ENCODE measurements at places on chromosomes 6 and 20.

DNA sequence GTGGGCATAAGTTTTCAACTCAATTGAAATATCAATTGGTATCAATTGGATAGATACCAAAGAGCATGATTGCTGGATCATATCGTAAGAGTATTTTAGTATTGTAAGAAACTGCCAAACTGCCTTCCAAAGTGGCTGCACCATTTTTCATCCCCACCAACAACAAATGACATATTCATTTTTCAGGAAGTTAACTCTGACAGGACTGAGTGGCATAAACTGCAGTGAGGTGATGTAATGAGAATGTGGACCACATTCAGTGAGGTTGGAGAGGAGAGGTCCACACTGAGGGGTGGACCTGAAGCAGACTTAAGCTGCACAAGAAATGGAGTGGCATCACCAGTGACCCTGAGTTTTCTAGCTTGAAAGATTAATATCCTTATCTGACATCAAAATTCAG lies 11.6 kb upstream of the CALHM6 start:
- no peak for DNase-seq

GRCh38 chr20:50517817-50518154 lies 7.6 kb downstream of the PTPN1 start:
- no peak for DNase-seq

- no peak for DNase-seq
Measured at GRCh38 chr20:59027741-59028320, 4.3 kb downstream of the ATP5F1E start.

GRCh38 chr20:16025084-16025483 lies 548.2 kb downstream of the KIF16B start:
- no peak for DNase-seq

DNA sequence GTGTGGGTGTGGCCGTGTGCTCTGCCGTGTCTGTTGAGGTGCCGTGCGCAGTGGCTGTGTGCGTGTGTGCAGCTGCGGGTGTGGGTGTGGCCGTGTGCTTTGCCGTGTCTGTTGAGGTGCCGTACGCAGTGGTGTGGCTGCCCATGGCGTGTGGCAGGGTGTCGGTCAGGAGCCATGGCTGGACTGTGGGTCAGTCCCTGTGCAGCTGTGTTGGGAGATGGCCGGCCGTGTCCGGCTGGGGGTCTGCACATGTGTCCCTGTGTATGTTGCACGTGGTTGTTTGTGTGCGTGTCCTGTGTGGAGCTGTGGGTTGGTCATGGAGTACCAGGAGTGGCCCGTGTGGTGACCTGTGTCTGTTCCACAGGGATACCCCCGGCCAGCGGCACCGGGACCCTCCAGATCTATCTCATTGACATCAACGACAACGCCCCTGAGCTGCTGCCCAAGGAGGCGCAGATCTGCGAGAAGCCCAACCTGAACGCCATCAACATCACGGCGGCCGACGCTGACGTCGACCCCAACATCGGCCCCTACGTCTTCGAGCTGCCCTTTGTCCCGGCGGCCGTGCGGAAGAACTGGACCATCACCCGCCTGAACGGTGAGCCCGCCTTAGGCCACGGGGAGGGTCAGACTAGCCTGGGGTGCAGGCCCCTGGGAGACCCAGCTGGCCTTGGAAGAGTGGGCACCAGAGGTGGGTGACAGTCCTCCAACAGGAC lies 137.7 kb downstream of the TAF4 start:
- DNase-seq = no peak

DNA sequence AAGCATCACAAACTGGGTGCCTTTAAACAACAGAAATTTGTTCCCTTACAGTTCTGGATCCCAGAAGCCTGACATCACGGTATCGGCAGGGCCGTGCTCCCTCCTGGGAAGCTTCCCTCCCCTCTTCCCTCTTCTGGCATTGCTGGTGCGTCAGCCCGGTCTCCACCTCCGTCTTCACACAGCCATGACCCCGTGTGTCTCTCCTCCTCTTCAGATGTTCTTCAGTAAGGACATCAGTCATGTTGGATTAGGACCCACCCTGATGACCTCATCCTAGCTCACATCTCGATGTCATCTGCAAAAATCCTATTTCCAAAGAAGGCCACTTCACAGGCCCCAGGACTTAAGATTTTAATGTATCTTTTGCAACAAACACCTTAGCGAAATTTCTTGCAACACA lies 38.4 kb upstream of the TBXT start:
- no peak for DNase-seq

DNA sequence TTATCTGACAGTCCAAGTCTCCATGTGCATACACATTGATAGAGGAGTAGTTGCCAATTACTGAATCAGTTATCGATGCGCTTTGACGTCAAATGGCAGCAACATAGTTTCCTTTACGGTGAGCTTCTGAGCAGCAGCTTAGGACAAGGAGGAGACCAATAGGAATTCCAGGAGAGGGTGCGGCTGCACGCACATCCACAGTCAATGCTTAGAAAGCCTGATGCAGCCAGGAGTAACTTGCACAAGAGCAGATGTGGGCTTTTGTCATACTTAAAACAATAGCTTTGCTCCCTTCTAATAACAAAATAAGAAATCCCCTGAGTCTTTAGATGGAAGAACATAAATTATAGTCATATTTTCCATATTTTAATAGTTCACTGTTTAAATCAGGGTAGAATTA lies 442.1 kb downstream of the BCKDHB start:
- DNase-seq = no peak

DNA sequence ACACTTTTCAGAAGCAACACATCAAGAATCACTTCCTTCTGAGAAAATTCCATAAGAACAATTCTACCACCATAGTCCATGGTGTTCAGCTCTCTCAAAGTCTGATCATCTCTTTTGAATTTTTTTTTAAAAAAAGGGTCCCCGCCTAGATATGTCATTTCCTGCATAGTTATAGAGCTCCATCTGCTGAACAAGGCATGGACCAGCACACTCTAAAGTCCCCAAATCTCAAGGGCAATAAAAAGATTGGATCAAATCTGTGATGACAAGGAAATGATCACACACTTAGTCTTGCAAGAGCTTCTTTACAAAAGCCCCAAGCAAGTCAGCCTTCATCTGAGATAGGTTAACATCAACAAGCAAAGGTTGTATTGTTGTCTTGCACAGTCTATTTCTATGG lies 100.7 kb upstream of the STMND1 start:
- no peak for DNase-seq

- DNase-seq = no peak
Measured at GRCh38 chr6:23531666-23532065, 594.3 kb upstream of the NRSN1 start.

DNA sequence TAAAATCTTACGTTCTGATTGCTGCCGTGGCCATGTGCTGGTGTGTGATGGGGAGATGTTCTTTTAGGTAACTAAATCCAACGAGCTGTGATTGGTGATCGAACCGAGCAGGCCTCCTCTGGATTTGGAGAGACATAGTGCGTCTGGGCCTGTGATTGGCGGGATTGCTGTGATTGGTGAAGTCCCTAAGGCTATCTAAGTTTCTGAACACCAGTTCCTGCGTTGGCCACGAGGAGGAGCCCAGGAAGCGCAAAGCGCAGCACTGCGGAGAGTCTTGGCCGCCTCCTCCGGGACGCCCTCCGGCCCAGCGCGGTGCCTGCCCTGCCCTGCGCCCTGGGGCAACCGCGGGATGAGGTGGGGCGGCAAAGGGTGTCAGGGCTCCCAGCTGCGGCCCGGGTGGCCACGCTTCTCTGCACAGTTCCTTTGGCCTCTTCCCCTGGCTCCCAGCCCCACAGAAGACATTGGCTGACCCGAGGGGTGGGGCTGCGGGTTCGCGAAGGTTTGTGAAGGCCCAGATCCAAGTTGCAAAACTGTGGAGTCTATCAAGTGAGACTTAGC lies 33.0 kb downstream of the HNF4A start:
- DNase-seq = peak; percentile 52

- DNase-seq = no peak
Measured at GRCh38 chr6:31717499-31718222, 2.5 kb downstream of the LY6G6D start.

DNA sequence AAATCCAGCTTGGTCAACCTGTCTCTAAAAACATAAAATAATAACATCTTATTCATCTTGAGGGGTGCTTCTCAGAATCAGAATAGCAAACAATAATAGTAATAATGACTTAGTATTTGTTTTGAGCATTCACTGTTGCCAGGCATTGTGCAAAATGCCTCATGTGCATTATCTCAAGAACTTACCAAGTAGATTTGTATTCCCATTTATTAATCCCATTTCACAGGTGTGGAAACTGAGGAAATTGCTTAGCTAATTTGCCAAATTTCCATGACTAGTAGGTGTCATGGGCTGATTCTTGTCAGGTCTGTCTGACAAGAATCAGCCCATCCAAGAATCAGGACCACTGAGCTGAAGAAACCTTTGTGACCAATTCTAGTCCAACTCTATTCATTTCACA lies 5.5 kb downstream of the TTBK1 start:
- no peak for DNase-seq

DNA sequence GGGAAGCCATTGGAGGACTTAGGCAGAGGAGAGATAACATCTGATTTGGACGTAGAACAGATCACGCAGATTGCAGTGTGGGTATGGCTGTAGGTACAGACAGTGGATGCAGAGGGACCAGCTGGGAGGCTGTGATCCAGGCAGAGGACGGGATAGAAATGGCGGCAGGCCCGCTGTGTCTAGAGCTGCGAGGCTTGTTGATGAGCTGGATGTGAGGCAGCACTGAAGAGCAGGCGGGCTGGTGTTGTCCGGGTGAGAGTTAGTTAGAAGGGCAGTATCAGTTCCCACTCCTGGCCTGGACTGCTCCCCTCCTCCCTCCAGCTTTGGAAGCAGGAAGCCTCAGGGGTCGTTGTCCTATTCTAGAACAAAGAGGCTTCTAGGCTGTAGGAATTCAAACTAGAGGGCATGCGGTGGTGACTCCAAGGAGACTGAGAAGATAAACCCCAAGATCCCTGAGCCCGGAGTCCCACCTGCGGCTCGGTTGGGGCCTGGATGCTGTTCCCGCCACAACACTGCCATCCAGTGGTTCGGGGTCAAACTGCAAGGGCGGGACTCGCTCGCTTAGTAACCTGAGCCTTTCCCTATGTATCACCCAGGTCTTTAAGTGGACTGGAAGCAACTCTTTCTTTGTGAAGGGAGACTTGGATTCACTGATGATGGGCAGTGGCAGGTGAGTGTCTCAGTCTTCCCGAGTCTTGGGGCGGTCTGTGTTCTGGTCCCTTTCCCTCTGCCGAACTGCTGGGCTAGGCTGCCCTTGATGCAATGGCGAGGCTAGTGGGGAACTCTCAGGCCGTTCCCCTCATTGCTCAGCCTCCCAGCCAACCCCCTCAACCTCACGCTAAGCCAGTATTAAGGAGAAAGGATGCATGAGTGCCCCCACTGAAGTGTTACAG lies 11.2 kb downstream of the TLDC2 start:
- DNase-seq = peak; percentile 39

- DNase-seq = no peak
Measured at GRCh38 chr6:118865100-118865391, 28.9 kb upstream of the ASF1A start.

- no peak for DNase-seq
Measured at GRCh38 chr6:106735136-106735633, 105.8 kb downstream of the QRSL1 start.

DNA sequence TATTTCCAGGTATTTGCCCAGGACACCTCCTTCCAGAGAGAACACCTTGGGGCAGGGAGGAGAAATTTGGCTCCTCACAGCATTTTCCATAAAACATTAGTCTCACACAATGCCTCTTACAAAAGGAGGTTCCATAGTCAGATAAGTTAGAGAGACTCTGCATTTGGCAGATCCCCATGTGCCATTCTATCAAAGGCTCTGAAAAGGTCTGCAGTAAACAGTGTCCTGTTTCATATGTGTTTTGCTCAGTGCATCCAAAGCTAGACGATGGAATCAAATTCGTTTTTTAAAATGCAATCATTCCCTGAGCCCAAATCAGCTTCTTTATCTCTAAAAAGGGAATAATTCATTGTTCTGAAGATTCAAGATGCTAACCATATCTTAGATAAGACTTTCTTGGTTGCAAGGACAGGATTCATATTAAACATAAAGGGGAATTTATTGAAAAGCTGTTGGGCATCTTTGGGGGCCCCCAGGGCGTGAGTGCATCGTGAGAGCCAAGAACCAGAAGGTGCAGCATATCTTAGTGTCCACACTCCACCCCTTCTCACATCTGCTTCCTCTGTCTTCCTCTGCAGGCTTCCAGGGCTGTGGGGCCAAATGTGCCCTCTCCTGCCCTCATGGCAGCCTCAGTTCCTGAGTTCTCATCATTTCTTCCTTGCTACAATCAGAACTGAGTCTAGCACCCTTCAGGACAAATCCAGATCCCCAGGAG lies 41.4 kb upstream of the MLN start:
- DNase-seq = no peak

DNA sequence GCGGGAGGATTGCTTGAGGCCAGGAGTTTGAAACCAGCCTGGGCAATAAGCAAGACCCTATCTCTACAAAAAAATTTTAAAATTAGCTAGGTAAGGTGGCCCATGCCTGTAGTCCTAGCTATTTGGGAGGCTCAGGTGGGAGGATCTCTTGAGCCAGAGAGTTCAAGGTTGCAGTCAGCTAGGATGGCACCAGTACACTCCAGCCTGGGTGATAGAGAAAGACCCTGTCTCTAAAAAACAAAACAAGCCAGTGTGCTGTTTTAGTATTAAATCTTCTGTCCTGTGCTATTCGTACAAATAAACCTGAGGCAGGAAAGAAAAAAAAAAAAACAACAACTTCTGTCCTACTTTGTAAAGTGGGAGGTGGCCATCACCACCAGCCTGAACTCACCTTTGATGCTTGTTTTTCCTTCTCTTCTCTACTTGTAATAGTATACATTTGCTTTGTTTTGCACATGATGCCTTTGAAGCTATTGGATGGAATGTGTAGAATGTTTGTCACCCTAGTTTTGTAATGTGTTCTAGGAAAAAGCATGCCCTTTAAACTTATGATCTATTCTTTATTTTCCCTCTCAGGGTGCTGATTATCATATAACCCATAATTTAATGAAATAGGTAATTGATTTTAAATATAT lies 102.5 kb downstream of the CRYBG1 start:
- no peak for DNase-seq

DNA sequence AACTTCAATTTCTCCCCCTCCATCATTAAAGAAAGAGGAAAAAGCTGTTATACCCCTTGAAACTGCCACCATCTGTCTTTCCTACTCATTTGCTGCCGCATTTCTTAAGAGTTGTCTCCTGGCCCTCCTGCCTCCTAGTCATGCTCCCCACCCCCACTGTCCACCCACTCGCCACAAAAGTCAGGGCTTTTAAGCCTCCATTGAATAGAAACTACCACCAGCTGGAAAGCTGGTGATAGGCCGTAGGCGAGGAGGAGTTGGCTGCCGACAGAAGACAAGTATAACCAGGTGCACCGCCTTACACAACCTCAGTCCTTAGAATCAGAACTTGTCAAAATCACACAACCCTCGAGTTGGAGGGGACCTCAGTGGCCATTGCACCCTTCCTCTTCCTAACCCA lies 67.6 kb downstream of the B3GAT2 start:
- DNase-seq = no peak

All from stimulated activated CD4-positive, alpha-beta T cell treated with anti-CD3 and anti-CD28 coated beads, Interleukin-1b, Interleukin-23, amount 100 ng/mL, for 1 hour (primary cell).